ENCODE measurements at places on chromosomes 4 and X.

DNA sequence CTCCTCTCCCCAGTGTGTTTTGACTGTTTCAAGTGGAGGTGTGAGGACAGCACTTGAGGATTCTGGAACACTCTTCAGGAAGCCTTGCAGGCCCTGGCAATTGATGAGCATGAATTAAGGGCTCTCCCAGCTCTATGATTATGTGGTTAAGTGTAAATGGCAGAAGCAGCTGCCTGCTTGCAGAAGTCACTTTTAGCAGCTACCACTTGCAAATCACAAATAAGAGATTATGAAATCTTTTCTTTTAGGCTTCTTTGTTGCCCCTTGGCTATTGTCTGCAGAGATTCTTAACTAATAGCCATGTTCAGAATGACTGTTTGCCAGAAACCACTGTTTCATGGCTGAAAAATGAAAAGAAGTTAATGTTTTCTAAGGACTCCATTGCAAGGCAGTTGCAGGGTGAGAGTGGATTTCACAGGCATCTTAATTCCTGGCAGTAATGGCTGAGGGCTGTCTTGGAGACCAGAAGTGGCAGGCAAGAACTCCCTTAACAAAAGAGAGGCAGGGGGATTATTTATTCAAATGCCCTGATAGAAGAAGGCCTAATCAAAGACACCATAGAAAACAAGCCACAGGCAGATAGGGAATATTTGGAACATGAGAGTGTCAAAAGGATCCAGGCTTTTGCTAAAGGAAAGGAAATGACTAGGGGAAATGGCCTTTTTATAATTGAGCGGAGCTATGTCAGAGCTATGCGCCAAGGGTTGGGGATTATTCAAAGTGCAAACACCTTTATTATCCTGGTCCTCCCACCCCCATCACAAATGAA lies 8.3 kb upstream of the HOPX start:
- peaks cover 31% of the 10 kb centered on the region for H3K4me1 ChIP-seq
- H3K27me3 ChIP-seq: peaks cover 6% of the 10 kb centered on the region
- DNase-seq: no peak
- H3K36me3 ChIP-seq: no peaks in the 10 kb centered on the region
- no peak overlapping the region for H3K4me3 ChIP-seq

DNA sequence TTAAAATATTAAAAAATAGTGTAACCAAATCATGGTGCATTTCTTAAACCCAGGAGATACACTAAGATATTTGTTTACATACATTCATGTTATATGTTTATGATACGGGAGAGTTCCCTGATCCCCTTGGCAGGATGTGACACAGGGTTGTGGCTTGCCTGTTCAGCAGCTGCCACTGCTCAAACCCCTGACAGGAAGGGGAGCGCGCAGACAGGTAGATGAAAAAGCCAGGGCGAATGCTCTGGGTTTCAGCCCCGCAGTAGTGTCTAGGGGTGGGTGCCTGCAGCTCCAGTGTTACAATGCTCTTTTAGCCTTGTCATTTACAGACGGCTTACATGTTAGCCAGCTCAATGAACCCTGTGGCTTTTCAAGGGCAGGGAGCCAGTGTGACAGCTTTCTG lies 1343.8 kb upstream of the IGFBP7 start:
- no peak overlapping the region for H3K27ac ChIP-seq
- H3K4me3 ChIP-seq: no peak overlapping the region
- H3K36me3 ChIP-seq: no peaks in the 10 kb centered on the region
- no peaks in the 10 kb centered on the region for H3K27me3 ChIP-seq

DNA sequence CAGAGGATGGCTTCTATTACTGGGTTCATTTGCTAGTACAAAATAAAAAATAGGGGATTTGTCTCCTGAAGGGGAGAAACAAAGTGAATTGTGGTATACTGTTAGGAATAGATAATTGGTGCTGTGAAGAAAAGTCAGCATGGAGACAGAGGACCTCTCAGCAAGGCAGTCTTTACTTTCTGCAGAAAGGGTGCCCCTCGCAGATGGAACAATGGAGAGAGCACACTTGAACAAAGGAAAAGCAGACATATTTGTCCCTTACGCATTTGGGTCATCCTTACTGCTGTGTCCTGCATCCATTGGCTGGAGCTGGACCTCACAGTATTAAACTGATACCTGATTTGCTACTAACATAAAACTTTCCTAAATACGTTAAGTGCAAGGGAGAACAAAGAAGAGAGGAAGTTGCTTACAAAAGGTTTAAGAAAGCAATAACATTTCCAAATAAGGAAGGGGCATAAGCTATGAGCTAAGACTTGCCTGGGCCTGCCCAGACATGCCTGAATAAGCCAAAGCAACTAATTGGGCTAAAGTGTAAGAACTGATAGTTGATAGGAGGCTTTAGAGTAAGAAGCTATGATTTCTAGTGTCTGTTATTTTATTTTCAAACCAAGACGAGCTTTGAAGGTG lies 83.8 kb downstream of the CCKAR start:
- H3K27me3 ChIP-seq: peaks cover 3% of the 10 kb centered on the region
- peaks cover 12% of the 10 kb centered on the region for H3K4me1 ChIP-seq
- peaks cover 70% of the 10 kb centered on the region for H3K36me3 ChIP-seq

GRCh38 chr4:79177388-79177787 lies 148.5 kb downstream of the NAA11 start:
- H3K36me3 ChIP-seq: no peaks in the 10 kb centered on the region
- no peaks in the 10 kb centered on the region for H3K4me1 ChIP-seq
- H3K4me3 ChIP-seq: no peak overlapping the region
- no peak overlapping the region for H3K27ac ChIP-seq
- no peak for DNase-seq

- H3K4me3 ChIP-seq: no peak overlapping the region
- H3K27ac ChIP-seq: no peak overlapping the region
- H3K27me3 ChIP-seq: peaks cover 4% of the 10 kb centered on the region
- no peak for DNase-seq
- peaks cover 14% of the 10 kb centered on the region for H3K36me3 ChIP-seq
- no peaks in the 10 kb centered on the region for H3K4me1 ChIP-seq
Observed at GRCh38 chr4:184617600-184618196, 31.5 kb downstream of the CASP3 start.

GRCh38 chr4:13378973-13379759 lies 105.0 kb downstream of the RAB28 start:
- peaks cover 12% of the 10 kb centered on the region for H3K36me3 ChIP-seq
- DNase-seq: no peak
- no peaks in the 10 kb centered on the region for H3K27me3 ChIP-seq
- H3K4me3 ChIP-seq: no peak overlapping the region
- H3K4me1 ChIP-seq: no peaks in the 10 kb centered on the region
- no peak overlapping the region for H3K27ac ChIP-seq

- H3K27me3 ChIP-seq: peaks cover 3% of the 10 kb centered on the region
- H3K27ac ChIP-seq: no peak overlapping the region
- H3K4me1 ChIP-seq: peaks cover 4% of the 10 kb centered on the region
Observed at GRCh38 chrX:2841537-2841936, 12.8 kb downstream of the GYG2 start.

GRCh38 chrX:78619834-78620233 lies 39.3 kb downstream of the RTL3 start:
- no peak for DNase-seq
- no peaks in the 10 kb centered on the region for H3K36me3 ChIP-seq
- H3K27me3 ChIP-seq: no peaks in the 10 kb centered on the region

DNA sequence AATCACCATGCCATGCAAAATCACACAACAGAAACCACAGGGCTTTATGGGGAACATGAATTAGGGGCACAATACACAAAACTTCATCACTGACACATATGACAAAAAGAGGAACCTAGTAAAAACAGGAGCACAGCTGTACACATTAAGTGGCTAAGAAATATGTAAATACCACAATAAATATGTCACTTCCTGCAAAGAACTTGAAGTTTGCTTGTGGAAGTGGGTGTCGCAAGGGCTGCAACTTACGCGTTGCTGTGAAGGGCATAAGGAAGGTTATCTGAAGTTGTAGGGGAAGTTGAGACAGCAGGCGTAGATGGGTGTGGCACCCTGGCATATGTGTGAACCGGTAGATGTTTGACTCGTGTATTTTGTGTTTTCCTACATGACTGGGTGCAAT lies 42.4 kb downstream of the CLCN4 start:
- no peak for DNase-seq
- no peak overlapping the region for H3K4me3 ChIP-seq
- H3K27ac ChIP-seq: no peak overlapping the region

DNA sequence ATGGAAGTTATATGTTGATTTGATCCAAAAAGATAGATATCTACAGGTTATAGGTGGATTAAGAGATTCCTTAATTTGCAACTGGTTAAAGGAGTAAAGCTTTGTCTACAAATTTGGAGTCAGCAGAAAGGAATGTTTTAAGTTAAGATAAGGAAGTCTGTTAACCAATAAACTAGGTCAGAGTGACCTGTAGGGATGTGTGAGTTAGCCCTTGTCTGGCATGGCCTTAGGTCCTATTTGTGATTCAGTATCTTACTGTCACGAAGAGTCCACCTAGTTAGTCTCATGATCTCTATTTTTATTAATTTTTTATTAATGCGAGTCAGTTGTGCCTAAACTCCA lies 230.8 kb downstream of the INPP4B start:
- H3K27me3 ChIP-seq: no peaks in the 10 kb centered on the region
- H3K36me3 ChIP-seq: no peaks in the 10 kb centered on the region
- no peaks in the 10 kb centered on the region for H3K4me1 ChIP-seq
- DNase-seq: no peak

- no peak for DNase-seq
- H3K27ac ChIP-seq: no peak overlapping the region
- no peaks in the 10 kb centered on the region for H3K27me3 ChIP-seq
- no peak overlapping the region for H3K4me3 ChIP-seq
- H3K36me3 ChIP-seq: no peaks in the 10 kb centered on the region
Observed at GRCh38 chr4:142427456-142427855, 418.6 kb downstream of the INPP4B start.

DNA sequence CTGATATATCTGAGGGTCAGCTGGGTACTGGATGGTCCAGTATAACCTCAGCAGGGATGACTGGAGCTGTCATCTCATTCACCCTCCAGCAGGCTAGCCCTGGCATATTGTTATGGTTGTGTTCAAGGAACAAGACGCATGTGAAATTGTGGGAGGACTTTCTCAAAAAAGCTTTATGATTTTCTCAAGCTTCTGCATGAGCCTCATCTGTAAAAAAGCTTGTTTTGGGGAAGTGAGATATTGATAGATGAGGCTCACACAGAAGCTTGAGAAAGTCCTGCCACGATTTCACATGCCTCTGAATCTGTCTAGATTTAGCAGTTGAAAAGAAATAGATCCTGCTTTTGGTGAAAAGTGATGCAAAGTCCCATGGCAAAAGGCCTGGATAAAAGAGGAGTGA lies 93.4 kb downstream of the SPCS3 start:
- no peak overlapping the region for H3K27ac ChIP-seq
- H3K27me3 ChIP-seq: no peaks in the 10 kb centered on the region
- no peaks in the 10 kb centered on the region for H3K4me1 ChIP-seq
- no peak for DNase-seq

- no peak overlapping the region for H3K4me3 ChIP-seq
- H3K27ac ChIP-seq: no peak overlapping the region
- H3K27me3 ChIP-seq: peaks cover 4% of the 10 kb centered on the region
- DNase-seq: no peak
Observed at GRCh38 chr4:8600266-8600665, 7.7 kb downstream of the CPZ start.

GRCh38 chr4:100288161-100288560 lies 97.9 kb upstream of the DDIT4L start:
- H3K4me1 ChIP-seq: peaks cover 66% of the 10 kb centered on the region
- no peak overlapping the region for H3K4me3 ChIP-seq
- H3K36me3 ChIP-seq: peaks cover 5% of the 10 kb centered on the region
- H3K27ac ChIP-seq: peak overlapping the region; percentile 89

- H3K27ac ChIP-seq: peak overlapping the region; percentile 19
- peaks cover 54% of the 10 kb centered on the region for H3K4me1 ChIP-seq
- peaks cover 68% of the 10 kb centered on the region for H3K36me3 ChIP-seq
- peaks cover 9% of the 10 kb centered on the region for H3K27me3 ChIP-seq
- no peak for DNase-seq
- no peak overlapping the region for H3K4me3 ChIP-seq
Observed at GRCh38 chrX:21959362-21960051, 19.0 kb downstream of the SMS start.

DNA sequence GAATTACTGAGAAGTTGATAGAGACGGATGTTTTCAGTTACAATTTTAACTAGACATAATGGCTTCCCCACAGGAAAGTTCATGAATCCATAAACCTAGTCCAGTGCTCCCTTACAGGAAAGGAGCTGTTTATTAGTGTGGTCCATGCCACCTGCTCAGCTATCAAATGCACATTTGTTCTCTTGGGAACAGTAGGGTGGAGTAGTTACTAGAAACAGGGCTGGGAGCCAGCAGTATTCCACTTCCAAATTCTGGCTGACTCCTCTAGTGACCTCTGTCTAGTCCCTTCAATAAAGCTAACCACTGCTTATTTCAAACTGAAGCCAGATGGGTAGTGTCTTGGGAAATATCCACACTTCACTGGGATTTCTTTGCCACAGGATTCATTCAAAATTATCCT lies 88.4 kb upstream of the TLL1 start:
- DNase-seq: no peak
- H3K36me3 ChIP-seq: no peaks in the 10 kb centered on the region
- no peak overlapping the region for H3K4me3 ChIP-seq
- peaks cover 2% of the 10 kb centered on the region for H3K27me3 ChIP-seq

DNA sequence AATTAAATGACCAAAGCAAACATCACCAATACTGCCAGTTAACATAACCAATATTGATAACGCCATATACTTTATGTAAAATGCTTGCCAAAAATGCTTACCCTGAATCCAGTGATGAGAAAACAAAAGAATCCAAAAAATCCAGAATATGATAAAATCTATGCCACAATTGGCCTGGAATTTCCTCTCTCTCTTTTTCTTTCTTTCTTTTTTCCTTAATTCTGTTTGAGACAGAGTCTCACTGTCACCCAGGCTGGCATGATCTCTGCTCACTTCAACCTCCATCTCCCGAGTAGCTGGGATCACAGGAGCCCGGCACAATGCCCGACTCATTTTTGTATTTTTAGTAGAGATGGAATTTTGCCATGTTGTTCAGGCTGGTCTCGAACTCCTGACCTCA lies 9.8 kb upstream of the SLC7A11 start:
- H3K4me3 ChIP-seq: no peak overlapping the region
- no peaks in the 10 kb centered on the region for H3K36me3 ChIP-seq
- no peaks in the 10 kb centered on the region for H3K4me1 ChIP-seq
- DNase-seq: no peak

DNA sequence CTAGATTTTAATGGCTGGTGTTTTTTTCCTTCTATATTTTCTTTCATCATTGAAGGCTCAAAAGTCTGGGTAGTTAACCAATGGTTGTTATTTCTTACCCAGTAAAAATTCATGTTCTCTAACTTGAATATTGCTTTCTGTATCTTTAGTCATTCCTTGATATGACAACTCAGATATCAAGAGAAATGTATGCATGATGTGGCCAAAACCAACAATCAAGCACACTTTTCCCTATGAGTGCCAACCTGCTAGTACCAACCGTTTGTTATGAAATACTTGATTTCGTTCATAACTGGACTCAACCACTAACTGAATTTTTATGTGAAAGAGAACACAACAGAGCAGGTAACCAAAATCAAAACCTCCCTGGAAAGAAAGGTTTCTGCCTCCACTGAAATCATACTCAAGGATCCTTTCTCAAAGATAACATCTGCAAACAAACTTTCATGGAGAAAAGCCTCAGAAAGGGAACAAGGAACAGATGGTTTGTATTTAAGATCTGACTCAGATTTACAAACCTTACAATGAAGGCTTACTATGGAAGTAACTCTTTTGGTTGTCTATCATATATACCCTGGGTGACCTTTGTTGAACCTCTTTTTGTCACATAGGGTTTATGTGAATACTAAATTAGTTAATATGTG lies 8.3 kb upstream of the VEGFC start:
- H3K27me3 ChIP-seq: peaks cover 5% of the 10 kb centered on the region
- H3K4me3 ChIP-seq: no peak overlapping the region
- DNase-seq: no peak
- no peaks in the 10 kb centered on the region for H3K36me3 ChIP-seq
- H3K4me1 ChIP-seq: no peaks in the 10 kb centered on the region
- no peak overlapping the region for H3K27ac ChIP-seq

Measured in nephron progenitor cell (in vitro differentiated cells).